ENCODE measurements at places on chromosomes 12 and 14. TPM values are rescaled to one million over a fixed set of nuclear protein-coding genes. Genes with fewer than 3 reads are reported as not detected.

The PLXNC1 gene
- total RNA-seq = 2.7 TPM

The CLEC9A gene
- total RNA-seq = not detected

The PLCZ1 gene
- 0.69 TPM for total RNA-seq

The SRRM4 gene
- total RNA-seq = under 0.01 TPM

The TRHDE gene
- total RNA-seq = 17.5 TPM

The DLK1 gene
- not detected for total RNA-seq

The SYNE3 gene
- total RNA-seq = 0.15 TPM

The FOXM1 gene
- total RNA-seq = 0.60 TPM

The FICD gene
- 6.4 TPM for total RNA-seq

DNA sequence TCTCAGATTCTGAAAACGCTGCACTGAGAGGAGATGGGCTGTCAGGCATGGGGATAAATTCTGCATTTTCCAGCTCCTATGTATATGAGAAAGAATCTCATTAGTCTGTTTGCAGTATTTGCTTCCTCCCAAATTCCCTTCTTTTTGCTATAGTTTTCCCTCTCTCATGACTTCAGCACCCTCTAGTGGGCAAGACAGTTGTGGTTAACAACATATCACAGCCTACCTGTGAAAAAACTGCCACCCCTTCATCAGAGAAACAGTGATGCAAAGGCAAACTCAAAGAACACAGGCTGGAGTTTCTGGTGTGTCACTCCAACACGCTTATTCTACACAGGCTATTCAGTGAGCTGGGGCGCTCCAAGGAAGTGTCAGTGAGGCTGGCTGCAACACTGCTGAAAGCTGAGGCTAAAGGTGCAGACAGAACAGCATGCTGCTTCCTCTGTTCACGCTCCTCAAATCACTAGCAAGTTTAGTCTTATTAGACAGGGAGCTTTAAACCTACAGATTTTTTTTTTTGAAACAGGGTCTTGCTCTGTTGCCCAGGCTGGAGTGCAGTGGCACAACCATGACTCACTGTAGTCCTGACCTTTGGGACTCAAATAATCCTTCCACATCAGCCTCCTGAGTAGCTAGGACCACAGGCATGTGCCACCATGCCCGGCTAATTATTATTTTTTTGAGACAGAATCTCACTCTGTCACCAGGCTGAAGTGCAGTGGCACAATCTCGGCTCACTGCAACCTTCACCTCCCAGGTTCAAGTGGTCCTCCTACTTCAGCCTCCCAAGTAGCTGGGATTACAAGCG lies 19.3 kb downstream of the ZC2HC1C start:
- DNase-seq = peak; percentile 65

- DNase-seq = no peak
These were observed 509.6 kb upstream of the USP15 start for GRCh38 chr12:61750604-61751003.

GRCh38 chr14:32480337-32480736 lies 151.2 kb downstream of the AKAP6 start:
- no peak for DNase-seq

DNA sequence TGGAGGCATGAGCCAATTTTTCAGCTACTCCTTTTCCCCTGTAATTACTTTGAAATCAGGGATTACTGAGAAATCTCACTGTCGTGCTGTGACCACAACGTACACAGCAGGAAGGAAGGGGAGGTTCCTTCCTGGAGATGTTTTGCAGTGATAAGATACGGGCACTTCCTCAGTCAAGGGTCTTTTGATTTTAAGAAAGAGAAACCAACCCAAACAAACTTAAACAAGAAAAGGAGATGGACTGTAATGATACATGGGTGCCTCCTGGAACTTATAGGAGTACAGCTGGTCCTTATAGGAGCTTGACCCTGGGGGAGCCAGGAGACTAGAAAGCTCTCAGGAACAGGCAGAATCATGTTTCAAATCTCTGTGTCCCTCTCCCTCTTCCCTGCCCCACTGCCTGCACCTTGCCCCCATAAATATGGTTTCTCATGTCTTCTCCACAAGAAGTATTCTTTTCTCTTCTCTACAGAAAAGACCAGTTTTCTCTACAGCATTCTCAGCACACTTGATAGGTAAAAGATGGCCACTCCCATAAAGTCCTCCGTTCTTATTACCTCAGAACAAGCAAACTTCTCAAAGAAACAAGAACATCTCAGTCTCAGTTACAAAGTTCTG lies 281.1 kb upstream of the AMIGO2 start:
- DNase-seq = no peak

DNA sequence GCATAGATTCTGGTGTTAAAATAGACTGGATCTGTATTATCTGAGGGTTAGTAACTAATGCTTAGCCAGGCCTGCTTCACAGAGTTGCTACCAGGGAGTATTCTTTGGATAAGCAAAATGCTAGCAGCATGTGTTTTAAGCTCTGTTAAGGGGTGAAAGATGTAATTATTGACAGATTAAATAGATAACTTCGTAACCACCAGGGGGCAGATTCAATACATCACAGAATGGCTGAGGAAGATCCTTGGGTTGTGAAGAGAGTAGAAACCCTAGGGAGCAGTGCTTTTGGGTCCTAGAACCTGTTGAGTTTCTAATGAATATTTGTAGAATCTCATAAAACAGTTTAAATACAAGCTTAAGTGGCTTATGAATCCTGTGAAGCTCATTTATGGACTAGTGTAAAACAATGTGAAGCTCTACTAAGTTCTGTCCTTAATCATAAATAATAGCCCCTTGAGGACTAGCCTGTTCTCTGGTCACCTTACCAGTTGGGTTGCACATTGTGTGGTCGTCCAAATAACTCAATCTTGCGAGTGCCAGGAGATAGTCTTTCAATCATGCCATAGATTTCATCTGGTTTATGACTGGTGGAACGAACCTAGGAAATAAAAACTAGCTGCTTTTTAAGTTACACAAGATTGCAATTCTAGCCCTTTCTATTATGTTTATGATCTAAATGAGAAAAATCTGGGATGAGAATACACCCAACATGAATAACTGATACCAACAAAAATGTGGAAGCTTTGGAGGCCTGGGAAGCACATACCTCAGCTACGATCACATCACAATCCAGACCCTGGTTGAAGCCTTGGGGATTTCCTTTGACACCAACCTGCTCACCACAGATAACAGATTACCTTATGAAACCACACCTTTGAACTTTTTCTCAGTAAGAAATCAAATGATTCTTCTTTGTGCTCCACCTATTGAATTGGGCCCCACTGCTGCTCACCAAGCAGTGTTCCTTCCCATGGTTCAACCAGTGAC lies 12.3 kb downstream of the METTL3 start:
- DNase-seq = peak; percentile 65

GRCh38 chr14:31944256-31945073 lies 132.6 kb upstream of the ARHGAP5 start:
- peak; percentile 48 for DNase-seq

GRCh38 chr12:25811656-25812126 lies 146.8 kb upstream of the RASSF8 start:
- peak; percentile 53 for DNase-seq

GRCh38 chr12:6951551-6952120 lies 480 bp downstream of the PTPN6 start:
- no peak for DNase-seq

DNA sequence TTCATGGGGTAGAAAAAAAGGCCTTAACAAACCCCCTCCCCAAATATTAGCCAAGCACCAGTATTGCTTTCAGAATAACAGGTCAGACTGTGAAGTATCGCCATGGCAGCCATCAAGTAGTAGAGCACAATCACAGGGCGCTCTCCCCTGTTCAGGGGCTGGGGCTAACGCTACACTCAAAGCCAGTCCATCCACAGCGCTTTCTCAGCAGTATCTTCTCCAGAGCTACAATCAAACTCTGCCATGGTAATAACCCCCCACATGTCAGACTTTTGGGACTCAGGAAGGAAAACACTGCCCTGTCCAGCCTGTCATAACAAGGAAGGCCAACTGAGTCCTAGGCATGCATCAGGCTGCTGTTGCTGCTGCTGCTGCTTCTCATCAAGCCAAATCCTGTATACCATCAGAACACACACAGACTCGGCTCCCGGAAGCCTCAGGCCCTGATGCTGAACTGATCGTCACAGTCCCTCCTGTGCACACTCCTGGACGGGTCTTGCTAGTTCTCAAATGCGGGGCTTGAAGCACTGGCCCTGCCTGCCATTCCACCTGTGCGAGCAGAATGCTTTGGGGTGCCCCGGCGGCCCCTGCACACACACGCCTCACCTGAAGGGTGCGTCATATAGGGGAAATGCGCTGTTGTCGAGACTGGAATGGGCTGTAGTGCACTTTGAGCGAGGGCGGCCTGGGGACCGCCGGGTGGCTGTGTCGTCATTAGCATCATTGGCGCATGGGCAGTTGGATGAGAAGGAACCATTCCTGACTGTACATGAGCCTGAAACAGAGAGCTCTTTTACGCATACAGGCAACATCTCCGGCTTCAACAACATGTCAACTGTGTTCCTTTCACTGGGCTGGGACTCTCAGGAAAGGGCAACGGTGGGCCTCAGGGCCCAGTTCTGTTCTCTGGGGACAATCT lies 47.6 kb downstream of the SH2B3 start:
- no peak for DNase-seq

- no peak for DNase-seq
These were observed 90.8 kb downstream of the PRICKLE1 start for GRCh38 chr12:42498549-42499247.

- DNase-seq = no peak
These were observed 69.0 kb downstream of the WSCD2 start for GRCh38 chr12:108198043-108198442.

- no peak for DNase-seq
These were observed 2.4 kb downstream of the RND1 start for GRCh38 chr12:48863291-48863690.

DNA sequence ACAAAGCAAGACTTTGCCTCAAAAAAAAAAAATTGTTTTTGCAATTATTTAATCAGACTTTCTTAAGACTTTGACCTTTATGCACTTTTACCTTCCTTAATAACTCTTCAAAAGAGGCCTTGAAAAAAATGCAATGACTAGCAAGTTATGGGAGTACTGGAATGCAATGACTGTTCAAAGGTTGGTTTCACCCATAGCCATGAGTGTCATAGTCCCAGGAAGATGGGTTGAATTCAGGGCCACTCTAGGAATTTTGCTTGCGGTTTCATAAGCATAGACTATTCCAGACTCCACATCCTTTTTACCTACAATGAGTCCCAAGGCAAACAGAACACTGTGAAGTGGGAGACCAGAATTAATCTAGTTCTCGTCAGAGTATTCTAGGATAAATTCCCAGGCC lies 29.4 kb upstream of the DENND5B start:
- peak; percentile 41 for DNase-seq

DNA sequence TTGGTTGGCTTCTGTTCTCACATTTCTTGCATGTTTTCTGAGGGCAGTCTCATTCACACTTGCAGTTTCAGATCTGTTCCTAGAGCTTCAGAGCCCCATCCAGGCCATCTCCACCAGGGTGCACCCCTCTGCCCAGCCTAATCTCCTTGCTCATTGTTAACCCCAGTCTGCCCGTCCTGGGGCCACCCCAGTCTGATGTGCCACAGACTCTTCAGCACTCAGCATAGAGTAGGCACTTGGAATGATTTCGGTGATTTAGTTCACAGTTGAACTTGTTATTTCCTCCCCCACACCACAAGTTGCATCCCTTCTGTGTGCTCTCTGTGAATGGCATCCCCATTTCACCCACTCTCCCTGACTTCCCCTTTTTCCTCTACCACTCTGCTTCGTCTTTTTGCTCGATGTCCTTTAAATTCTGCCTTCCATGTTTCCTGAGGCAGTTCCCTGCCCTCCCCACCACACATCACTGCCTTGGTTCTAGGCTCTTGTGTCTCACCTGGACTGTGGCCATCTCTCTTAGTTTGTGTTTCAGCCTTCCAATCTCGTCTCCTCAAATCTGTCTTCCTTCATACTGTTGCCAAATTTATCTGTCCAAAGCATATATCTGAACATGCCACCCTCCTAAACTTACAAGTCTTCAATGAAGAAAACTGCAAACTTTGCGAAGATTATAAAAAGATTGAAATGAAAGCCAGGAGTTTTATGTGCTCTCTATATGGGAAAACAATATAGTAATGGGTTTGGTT lies 41.5 kb downstream of the ANO6 start:
- no peak for DNase-seq

DNA sequence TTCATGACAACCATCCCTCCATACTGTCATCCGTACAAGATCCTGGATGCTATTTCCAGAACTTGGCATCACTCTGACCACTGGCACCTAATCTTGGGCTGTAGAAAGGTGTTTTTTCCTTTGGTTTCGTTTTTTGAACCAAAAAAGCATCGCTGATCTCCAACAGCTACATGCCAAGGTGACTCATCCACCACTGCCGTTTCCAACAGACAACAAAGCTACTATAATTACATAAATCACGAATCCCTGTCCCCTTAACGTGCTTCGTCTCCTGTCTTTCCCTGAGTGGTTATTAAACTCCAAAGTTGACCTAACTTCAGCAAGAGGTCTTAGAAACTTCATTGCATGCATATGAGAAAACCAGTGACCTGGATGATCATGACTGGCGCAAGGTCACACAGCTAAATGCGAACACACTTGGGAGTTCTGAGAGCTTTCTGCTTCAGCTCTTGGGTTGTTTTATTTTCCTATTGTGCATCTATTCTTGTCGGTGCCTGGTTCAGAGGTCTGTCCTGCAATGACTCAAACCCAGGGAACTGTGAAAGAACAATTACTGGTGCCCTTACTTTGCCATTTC lies 99.9 kb downstream of the PPM1H start:
- peak; percentile 84 for DNase-seq

DNA sequence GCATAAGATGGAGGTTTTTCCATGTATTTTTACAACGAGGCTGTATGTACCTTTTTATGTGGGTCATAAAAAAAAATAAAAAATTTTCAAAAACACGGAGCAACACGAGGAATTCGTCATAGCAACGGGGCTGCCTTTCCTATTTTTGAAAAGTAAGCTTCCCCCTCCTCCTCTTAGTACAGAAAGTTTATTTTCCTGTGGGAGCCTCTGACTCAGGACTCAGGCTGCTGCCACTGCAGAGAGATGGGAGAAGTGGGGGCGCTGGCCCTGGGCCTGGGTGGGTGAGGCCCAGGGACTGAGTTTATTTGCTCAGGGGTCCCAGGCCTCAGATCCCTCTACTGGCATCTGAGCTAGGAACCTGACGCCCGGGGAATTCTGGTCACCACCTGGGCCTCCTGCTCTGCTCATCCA lies 10.2 kb upstream of the CMKLR1 start:
- DNase-seq = no peak

DNA sequence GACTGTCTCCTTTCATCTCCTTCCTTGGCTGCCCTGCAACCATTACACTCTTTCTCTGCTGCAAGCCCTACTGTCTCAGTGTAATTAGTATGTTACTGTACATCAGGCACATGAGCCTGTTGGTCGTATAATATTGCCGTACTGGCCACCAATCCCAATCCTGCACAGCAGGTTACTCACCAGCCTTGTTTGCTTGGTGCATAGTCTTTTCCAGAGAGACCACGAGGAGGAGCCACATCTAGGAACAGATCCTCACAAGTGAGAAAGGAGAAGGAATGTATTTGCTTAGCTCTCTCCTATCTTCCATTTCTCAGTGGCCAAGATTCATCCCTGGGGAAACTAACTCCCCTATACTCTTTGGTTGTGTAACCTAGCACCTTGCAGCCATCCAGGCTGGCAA lies 33.0 kb upstream of the BICDL1 start:
- DNase-seq = no peak

- no peak for DNase-seq
These were observed 61.6 kb downstream of the ARL6IP4 start for GRCh38 chr12:123041811-123042655.

- DNase-seq = no peak
These were observed 32.7 kb downstream of the CCDC92 start for GRCh38 chr12:123939716-123940626.

All from renal cortical epithelial cell (primary cell).